ENCODE measurements at places on chromosomes 11 and 22.

GRCh38 chr11:6755303-6755952 is 16.3 kb downstream of the OR2AG2 start:
- DNase-seq, result peak; percentile 67

DNA sequence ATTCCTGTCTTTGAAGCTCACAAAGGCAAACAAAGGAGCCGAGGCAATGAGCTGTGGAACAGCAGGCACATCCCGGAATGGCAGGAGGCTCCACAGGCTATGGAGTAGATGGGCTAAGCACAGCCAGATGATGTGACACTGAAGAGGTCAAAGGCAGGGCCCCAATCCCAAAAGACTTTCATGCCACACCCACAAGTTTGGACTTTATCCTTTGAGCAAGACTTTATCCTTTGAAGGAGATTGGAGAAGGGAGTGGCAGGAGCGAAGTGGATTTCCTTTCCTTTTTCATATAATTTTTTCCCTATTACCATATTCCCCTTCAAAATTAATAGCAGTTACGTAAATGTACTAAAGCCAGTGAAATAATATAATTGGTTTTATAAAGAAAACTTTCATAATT is 379.4 kb downstream of the CADM1 start:
- no peak for DNase-seq

DNA sequence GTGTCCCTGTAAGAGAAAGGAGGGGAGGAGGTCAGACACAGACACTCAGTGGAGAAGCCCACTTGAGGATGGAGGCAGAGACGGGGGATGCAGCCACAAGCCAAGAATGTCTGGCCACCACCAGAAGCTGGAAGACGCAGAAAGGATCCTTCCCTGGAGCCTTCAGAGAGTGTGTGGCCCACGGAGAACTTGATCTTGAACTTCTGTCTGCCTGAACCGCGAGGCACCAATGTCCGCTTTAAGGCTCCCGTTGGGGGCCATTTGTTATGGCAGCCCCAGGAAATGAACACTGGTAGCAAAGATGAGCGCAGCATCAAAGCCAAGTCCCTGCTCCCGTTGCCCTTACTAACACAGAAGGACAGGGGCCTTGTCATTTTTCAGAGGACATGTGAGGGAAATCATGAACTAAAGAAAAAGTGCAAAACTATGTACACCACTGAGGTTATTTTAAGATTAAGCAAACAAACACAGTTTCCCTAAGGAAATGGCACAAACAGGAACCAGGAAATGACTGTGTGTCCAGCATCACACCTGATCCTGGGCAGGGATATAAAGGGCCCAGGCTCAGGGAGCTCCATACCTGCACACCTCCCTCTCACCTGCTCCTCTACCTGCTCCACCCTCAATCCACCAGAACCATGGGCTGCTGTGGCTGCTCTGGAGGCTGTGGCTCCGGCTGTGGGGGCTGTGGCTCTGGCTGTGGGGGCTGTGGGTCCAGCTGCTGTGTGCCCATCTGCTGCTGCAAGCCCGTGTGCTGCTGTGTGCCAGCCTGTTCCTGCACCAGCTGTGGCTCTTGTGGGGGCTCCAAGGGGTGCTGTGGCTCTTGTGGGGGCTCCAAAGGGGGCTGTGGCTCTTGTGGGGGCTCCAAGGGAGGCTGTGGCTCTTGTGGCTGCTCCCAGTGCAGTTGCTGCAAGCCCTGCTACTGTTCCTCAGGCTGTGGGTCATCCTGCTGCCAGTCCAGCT is at the start of gene KRTAP5-6:
Gene KRTAP5-6 (plus strand): TSS at position 588 of the 963 bp plus-strand sequence. CDS start 51 bp downstream, at position 639.
- no peak for DNase-seq

- peak; percentile 63 for DNase-seq
Measured at GRCh38 chr11:64971421-64972233, at the start of gene MAJIN. Gene MAJIN (minus strand): TSS chr11:64972108. CDS start chr11:64959405, 12,703 bp downstream.

DNA sequence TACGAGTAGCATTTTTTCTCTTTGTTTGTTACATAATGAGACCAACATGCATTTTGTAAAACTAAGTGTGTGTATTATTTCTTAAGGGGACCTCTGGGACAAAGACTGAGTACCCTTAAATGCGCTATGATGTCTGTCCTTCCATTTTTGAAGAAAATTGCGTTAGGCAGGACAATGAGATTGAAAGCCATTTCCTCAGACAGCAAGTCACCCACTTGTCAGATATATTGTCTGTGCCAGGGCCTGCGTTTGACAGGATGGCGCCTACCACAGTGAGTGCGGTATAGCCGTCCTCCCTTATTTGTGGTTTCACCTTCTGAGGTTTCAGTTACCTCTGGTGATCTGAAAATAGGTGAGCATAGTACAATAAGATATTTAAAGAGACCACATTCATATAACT is 2.2 kb downstream of the AP2A2 start:
- DNase-seq, result no peak

- DNase-seq, result no peak
Measured at GRCh38 chr11:106159836-106160235, 82.4 kb downstream of the AASDHPPT start.
